DMS79 (cell line): ENCODE measurements at places on chromosomes 12 and 14.

DNA sequence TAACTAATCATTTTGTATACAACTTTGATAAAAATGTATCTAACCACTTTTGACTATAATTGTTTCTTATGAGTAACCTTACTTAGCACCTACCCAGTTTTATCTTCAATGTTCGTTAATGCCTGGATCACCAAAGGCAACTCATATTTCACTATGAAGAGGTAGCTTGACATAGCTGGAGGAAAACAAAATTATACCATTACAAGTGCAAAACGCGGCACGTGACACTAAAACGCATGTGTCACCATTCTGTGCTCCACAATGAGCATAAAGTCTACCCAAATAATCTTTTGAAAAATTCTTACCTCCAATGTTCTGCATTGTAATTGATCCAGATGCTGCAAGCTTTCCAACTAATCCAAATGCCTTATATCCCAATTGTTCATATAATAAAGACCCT lies 5.8 kb downstream of the SLC38A2 start:
- DNase-seq: no peak

DNA sequence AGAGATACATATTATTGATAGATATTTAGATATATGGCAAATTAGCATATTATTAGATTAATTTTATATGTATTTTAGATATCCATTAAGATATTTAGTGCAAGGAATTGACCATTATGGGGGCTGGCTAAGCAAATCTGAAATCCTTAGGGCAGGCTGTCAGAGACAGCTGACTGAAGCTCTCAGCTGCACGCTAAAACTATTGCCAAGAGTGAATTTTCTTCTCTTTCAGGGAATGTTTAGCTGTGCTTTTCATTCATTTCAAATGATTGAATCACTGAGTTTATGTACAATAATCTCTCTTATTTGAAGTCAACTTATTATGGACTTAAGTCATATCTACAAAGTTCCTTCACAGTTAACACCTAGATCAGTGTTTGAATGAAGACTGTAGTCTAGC lies 566.5 kb downstream of the LRFN5 start:
- no peak for DNase-seq

DNA sequence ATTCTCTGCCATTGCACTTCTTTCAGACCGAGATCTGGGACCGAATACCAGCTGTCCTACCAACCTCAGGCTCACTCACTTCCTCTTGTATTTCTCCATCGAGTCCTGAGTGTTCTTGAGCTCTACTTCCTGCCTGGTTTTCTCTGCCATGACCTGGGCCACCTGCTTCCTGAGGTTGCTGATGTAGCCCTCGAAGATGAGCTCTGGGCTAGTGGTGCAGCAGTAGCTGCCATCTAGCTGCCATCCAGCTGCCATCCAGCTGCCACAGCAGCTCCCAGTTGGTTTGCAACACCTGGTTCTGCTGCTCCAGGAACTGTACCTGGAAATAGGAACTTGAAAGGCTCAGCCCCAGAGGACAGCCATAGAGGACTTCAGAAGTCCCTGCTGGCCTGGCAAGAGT lies 15.0 kb upstream of the KRT73 start:
- no peak for DNase-seq

DNA sequence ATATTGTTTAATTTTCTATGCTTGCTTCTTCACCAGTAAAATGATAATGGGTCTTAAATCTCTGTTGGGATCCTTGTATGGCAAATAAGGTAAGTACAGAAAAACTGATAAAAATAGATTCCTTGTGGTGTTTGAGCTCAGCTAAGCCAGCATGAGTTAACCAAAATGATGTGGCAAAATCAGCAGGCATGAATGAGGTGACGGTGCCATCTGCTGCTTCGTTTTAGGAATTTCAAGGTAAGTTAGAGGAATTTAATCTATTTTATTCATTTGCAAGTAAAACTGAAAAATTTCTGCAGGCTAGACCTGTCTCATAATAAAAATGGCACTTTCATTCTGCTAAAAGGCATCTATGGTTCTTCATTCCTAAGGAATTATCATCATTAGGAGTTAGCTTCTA lies 10.0 kb upstream of the CLEC7A start:
- no peak for DNase-seq

DNA sequence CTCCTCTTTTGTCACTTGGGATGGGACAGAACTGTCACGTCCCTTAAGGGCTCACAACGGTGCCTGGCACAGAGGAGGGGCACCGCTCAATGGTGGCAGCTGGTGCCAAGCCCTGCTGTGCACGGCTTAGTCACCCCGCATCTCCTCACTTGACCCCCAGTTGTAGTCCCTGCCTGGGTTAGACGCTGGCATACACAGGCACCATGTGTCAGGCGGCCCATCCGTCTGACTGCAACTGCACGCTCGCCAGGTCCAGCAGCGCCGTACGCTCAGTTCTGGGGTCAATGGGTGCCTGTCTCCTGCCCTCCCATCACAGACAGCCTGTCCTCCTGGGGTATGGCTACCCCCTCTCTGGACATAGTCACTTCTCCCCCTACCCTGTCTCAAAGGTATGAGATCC lies 1.6 kb upstream of the PACS2 start:
- no peak for DNase-seq
